Stimulated activated naive B cell treated with anti-CD40 and anti-IgM and Interleukin-4, amounts not matched to agents 10 μg/mL and 1 μg/mL and 100 μg/mL, for 72 hours (primary cell): ENCODE measurements at places on chromosomes 3 and 15.
A peak's percentile ranks its signal among the peaks of the same experiment; 100 is the strongest.

DNA sequence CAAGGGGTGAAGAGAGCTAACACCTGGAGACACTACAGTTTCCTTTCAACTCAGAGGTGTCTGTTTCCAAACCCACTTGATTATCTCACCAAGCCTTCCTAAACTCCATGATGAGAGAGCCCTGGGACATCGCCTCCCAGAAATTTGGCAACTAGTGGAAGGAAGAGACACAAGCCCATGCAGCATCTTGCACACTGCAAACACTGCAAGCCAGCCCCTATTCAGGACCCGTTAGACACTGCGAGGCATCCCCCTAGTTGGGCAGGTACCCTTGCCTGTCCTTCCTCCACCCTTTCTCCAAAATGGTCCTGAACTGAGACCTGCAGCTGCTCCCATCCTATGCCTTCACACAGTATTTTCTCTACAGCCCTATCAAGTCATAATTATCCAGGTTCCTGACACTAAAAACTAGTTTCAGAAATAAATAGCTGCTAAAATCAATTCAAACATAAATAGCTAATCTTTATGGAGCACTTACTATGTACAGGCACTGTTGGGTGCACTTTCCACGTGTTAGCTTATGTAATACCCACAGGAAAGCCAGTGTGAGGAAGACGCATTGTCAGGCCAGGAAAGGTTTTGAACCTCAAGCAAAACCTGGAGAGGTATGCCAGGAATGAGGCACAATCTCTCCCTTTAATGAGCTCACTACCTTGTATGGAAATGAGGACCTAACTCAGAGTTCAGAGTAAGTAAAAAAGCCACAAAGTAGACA, 2.8 kb downstream of the MAGI1 start:
- peaks cover 5% of the 10 kb centered on the region for H3K36me3 ChIP-seq
- H3K4me3 ChIP-seq = no peak overlapping the region
- DNase-seq = no peak
- peaks cover 12% of the 10 kb centered on the region for H3K4me1 ChIP-seq
- H3K27me3 ChIP-seq = peaks cover 61% of the 10 kb centered on the region
- H3K27ac ChIP-seq = no peak overlapping the region

GRCh38 chr3:158727206-158728060, 4.8 kb downstream of the RARRES1 start:
- peaks cover 15% of the 10 kb centered on the region for H3K27me3 ChIP-seq
- H3K27ac ChIP-seq = no peak overlapping the region
- peaks cover 26% of the 10 kb centered on the region for H3K4me1 ChIP-seq
- peaks cover 5% of the 10 kb centered on the region for H3K36me3 ChIP-seq

DNA sequence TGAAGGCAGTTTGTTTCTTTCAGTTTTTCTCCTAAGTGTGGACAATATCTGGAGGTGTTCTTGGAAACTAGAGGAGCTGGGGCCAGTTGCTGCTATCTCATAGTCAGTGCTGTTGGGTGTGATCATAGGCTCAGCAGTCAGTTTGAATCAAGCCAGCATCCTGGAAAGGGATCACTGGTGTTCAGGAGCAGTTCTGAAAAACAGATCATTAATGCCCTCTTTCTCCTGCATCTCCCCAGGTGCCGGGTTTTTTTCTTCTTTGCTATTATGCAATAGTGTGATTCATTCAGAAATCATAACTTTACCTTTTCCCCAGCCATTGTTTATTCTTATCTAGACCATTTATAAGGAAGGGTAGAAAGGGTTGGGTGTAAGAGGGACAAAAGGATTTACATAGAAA, 24.0 kb downstream of the LNP1 start:
- DNase-seq = no peak
- no peaks in the 10 kb centered on the region for H3K36me3 ChIP-seq
- H3K27me3 ChIP-seq = no peaks in the 10 kb centered on the region
- H3K4me3 ChIP-seq = no peak overlapping the region
- H3K4me1 ChIP-seq = no peaks in the 10 kb centered on the region

DNA sequence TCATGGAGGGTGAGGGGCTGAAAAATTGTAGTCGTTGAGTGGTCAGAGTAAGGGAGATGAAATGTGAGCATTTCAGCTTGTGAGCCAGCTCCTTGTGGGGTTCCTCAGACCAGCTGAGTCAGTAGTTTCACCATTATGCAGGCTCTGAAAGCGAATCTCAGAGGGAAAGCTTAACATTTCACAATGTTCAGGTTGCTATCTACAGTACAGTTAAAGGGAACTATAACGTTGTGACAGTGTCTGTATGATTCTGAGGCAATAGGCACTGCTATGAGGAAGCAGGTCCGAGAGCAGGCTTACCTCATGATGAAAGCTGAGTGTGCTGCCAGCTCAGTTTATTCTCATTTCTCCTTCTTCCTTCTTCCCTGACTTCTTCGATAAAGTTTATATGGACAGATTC, 469.6 kb downstream of the EDEM1 start:
- no peak overlapping the region for H3K27ac ChIP-seq
- H3K36me3 ChIP-seq = no peaks in the 10 kb centered on the region
- no peak overlapping the region for H3K4me3 ChIP-seq
- H3K4me1 ChIP-seq = no peaks in the 10 kb centered on the region
- DNase-seq = no peak
- no peaks in the 10 kb centered on the region for H3K27me3 ChIP-seq

DNA sequence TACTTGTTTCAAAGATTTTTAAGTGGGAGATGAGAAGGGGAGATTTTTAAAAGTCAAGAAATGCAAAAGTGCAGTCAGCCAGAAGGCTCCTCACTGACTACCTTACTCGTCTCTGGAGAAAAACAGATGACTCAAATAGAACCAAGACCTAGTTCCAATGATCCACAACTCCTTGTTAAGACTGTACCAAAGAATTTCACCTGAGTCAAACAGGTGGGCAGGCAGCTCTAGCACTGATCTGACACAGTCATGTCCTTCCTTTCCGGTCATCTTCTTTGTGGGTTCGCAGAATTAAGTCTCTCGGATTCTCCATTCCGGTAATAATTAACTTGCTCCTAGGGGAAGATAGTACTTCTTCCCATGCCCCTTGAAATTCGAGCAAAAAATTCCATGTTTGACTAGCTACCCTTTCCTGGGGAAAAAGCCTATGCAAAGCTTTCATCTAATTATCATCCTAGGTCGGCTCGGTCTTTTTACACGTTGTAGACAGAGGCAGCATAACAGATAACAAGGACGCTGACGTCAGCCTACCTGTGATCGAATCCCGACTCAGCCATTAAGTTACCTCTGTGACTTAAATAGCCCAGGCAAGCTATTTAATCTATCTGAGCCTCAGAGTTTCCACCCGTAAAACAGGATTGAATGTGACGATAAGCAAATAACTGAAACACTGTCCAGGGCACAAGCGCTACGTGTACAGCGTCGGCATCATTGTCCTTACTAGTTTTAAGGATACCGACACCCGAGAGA, 758 bp downstream of the SELENOK start:
- DNase-seq = peak; percentile 5
- H3K27ac ChIP-seq = peak overlapping the region; percentile 99
- H3K36me3 ChIP-seq = peaks cover 25% of the 10 kb centered on the region
- H3K27me3 ChIP-seq = no peaks in the 10 kb centered on the region
- H3K4me3 ChIP-seq = peak overlapping the region; percentile 97
- H3K4me1 ChIP-seq = peaks cover 45% of the 10 kb centered on the region

DNA sequence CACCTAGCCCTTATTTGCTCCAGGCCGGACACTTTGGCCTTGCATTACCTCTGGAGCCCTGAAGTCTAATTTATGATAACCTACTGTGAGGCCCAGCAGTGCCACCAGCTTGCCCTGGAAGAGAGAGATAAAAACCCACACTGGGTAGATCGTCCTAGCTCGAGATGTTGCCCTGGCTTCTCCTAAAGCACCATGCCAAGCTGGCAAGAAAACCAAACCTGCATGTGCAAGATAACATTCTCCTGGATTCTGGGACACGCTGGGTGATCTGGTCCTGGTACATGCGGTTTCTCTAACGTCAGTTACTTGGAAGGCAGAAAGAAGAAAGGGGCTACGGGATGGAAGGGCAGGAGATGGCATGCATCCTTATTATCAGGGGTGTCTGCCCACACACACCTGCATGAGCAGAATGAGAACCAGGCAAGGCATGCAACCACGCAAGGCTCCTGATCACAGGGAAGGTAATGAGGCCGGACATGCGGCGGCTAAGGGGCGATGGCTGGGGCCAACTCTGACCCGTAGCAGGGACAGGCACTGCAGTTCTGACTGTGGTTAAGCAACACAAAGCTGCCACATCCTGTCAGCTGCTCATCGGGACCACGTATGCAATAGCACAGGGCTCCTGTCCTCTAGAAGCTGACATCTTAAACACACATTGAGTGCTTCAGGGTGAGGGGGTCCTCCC, 73.0 kb downstream of the OXNAD1 start:
- H3K4me3 ChIP-seq = peak overlapping the region; percentile 44
- H3K27me3 ChIP-seq = no peaks in the 10 kb centered on the region
- DNase-seq = no peak
- H3K27ac ChIP-seq = peak overlapping the region; percentile 66
- H3K36me3 ChIP-seq = peaks cover 69% of the 10 kb centered on the region

- H3K4me1 ChIP-seq = no peaks in the 10 kb centered on the region
- no peak overlapping the region for H3K4me3 ChIP-seq
- peaks cover 17% of the 10 kb centered on the region for H3K27me3 ChIP-seq
- H3K27ac ChIP-seq = no peak overlapping the region
- H3K36me3 ChIP-seq = no peaks in the 10 kb centered on the region
- DNase-seq = no peak
Observed at GRCh38 chr3:13528217-13528867, 20.6 kb upstream of the FBLN2 start.

- no peaks in the 10 kb centered on the region for H3K4me1 ChIP-seq
- no peaks in the 10 kb centered on the region for H3K36me3 ChIP-seq
- no peaks in the 10 kb centered on the region for H3K27me3 ChIP-seq
- H3K27ac ChIP-seq = no peak overlapping the region
Observed at GRCh38 chr3:22996920-22997571, 206.1 kb upstream of the UBE2E2 start.

- H3K27me3 ChIP-seq = no peaks in the 10 kb centered on the region
- no peak overlapping the region for H3K4me3 ChIP-seq
- H3K4me1 ChIP-seq = no peaks in the 10 kb centered on the region
- H3K36me3 ChIP-seq = no peaks in the 10 kb centered on the region
- no peak overlapping the region for H3K27ac ChIP-seq
Observed at GRCh38 chr3:151556596-151556995, 95.7 kb upstream of the IGSF10 start.

DNA sequence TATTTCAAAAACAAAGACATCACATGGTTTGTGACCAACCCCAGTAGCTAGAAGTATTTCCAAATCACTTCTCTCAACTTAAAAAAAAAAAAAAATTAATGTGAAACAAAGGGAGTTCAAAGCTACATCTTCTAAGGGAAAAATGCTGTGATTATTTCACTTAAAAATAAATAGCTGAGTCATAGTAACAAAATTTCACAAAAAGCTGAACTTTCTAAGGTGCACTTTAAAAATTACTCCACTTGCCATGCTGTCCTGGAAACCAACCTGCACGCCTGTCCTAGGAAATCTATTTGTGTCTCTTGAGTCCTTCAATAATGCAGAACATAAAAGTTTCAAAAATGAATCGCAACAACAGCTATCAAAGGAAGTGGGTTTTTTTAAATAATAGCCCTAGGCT, 1.8 kb downstream of the ACAP2 start:
- no peaks in the 10 kb centered on the region for H3K27me3 ChIP-seq
- no peak for DNase-seq
- peaks cover 6% of the 10 kb centered on the region for H3K36me3 ChIP-seq
- peak overlapping the region; percentile 96 for H3K4me3 ChIP-seq
- H3K27ac ChIP-seq = peak overlapping the region; percentile 14
